ENCODE measurements at places on chromosomes 2 and 18.

DNA sequence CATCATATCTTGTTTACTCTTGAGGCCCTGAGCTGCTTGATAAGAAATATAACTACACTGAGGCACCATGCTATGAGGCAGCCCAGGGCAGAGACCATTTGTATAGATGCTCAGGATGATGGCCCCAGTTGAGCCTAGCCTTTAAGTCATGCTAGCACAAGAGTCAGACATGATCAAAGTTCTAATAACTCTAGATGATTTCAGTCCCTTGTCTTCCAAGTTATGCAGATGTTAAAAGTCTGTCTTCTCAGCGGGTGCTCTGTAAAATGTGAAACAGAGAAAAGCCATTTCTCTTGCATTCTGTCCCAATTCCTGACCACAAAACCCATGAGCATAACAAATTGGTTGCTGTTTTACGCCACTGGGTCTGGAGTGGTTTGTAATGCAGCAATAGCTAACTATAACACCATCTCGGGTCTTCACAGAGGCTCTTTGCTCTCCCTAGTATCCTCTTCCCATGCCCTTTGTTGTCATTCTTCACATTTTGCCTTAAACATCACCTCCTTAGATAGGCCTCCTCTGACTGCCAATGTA, 49.6 kb downstream of the NXPH2 start:
- DNase-seq: no peak

DNA sequence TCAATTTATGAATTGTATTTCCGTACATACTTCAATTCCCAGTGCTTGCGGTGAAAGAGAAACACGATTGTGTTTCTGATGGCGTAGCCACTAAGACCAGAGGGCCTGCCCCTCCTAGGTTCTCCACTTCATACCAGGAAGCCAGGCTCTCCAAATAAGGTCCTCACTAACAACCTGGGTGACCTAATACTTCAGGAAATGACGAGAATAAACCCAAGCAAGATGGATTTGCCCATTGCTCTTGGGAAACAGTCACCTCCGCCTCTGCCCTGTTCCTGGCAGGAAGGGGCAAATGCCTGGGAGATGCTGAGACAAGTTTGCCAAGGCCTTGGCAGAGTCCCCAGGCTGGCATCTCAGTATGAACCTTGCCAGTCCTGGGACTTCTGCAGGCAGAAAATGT, 41.8 kb downstream of the TTC32 start:
- no peak for DNase-seq

- no peak for DNase-seq
Observed at GRCh38 chr18:35577045-35577848, 4.3 kb upstream of the GALNT1 start.

GRCh38 chr2:257429-257828, 6.4 kb downstream of the SH3YL1 start:
- no peak for DNase-seq

- DNase-seq: no peak
Observed at GRCh38 chr2:43269074-43269572, 42.7 kb upstream of the ZFP36L2 start.

GRCh38 chr2:110852051-110852450, 119.7 kb downstream of the ACOXL start:
- DNase-seq: no peak

GRCh38 chr2:18123211-18123570, 244.7 kb downstream of the KCNS3 start:
- no peak for DNase-seq

DNA sequence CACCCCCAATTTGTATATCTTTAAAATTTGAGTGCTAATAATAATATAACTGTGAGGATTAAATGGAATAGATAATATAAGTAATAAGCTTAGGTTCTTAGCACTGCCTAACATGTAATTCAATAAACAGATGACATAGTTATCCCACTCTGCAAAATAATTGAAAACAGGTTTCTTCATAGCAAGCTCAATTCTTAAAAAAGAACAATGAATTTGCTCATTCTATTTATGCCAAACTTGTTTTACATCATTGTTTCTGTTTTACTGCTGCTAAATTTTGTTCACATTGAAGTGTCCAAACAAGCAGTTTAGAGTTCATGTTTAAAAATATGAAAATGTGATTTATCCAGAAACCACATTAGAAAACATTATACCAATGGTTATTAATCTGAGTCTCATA, 217.0 kb downstream of the MBD5 start:
- no peak for DNase-seq

- DNase-seq: no peak
Observed at GRCh38 chr2:85748985-85749875, 4.6 kb upstream of the ATOH8 start.

GRCh38 chr2:231918501-231919330, 7.5 kb downstream of the NPPC start:
- DNase-seq: no peak

All from OCI-LY7 (cell line).